ENCODE measurements at places on chromosomes 13 and 19. TPM values are rescaled to one million over a fixed set of nuclear protein-coding genes. Genes with fewer than 3 reads are reported as not detected.

DNA sequence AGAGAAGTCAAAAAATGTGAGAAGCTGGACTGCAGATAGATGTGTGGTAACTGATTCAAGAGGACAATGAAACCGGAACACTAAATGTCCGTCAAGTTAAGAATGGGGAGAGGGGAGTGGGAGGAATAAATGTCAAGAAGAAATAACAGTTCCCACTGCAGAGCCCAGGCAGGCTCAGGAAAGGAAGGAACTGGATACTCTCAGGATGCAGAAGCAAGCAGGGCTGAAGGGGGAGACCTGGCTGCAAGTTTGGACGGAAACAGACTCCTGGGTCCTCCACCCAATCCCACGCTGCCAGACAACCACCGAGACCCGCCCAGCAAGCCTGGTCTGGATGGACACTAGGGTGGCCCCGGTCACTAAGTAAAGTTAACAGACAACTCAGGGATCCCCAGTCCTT is 18.1 kb downstream of the TUBGCP3 start:
- no peak for DNase-seq

Gene GPC5
- 0.37 TPM for total RNA-seq

DNA sequence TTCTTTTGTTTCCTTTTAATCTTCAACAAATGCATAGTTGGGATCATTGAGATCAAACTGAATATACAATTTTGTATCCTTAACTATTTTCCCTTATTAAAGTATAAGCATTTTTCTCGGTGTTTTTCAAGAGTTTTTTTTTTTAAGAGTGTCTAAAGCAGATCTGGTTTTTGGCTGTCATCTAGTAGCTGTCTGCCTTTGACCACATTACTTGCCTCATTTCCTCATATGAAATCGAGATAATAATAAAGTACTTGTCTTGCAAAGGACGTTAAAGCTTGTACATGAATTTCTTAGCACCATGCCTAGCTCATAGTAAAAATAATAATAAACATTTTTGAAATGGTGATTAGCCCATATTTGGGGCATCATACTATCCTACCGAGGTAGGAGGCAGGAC is 121.2 kb downstream of the PDS5B start:
- no peak for DNase-seq

DNA sequence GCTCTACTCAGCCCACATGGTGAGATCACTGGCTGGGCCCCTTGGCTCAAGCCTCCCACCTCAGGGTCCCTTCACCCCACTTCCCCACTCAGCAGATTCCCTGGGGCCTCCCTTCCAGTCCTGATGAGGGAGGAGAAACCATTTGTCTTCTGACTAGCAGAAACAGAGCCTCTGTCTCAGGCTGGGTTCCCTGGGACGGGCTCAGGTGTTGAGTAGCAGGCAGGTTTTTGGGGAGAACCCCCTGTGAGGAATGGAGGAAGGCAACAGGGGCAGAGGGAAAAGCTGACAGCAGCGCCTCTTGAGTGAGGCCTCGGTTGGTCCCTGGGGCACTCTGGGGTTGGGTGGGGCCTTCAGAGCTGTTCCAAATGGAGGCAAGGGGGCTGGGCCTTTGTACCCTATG is 452.2 kb downstream of the TSHZ3 start:
- no peak for DNase-seq

Gene SUGP1
- total RNA-seq = 25.8 TPM

Gene USE1
- total RNA-seq = 16.4 TPM

GRCh38 chr13:53807251-53807834 is 778.7 kb downstream of the OLFM4 start:
- DNase-seq = no peak

GRCh38 chr13:44412346-44412935 is 38.8 kb downstream of the SERP2 start:
- DNase-seq = no peak

- peak; percentile 92 for DNase-seq
Measured at GRCh38 chr19:12647490-12648071, 19.0 kb downstream of the MAN2B1 start.

Gene THOP1
- 37.6 TPM for total RNA-seq

DNA sequence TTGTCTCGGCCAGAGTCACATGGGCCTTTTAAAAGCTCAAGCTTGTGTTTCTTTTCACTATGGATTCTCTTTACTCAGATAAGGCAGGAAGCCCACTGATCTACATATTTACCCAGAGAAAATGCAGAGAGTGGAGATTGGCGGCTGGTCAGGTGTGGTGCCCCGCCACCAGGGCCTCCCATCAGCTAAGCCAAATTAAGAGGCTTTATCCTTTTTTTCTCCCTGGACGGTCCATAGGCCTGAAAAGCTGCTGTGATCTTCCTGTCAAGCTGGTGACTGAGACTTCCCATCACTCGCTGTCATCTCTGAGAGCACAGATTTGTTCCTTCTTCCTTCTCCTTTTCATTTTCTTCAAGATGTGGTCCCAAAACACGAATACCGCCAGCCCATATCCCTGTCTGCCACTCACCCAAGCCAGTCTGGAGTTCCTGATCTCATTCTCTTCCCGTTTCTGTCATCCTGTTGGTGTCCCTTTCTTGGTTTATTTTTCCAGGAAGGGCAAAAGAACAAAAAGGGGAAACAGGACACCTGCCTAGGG is 1.9 kb downstream of the SAFB start:
- peak; percentile 20 for DNase-seq

DNA sequence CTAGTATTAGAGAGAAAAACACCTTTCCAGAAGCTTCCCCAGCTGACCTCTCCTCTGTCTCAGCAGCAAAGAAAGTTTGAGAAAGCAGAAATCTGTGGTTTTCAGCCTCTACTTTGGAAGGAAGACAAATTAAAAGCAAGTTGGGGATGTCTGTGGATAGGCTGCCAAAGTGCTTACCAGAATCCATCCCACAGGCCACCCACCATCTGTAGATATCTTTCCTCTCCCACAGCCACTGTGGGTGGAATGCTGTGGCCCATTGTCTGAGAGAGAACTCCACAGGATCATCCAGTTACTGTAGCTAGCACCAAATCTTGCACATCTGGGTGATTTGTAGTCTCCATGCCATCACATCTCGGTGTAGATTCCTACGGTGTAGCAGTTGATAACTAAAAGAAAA is 133.5 kb downstream of the DNAJC15 start:
- no peak for DNase-seq

Measured in posterior vena cava (tissue), 2 donors.